ENCODE measurements at places on chromosomes 11 and 22. TPM values are rescaled to one million over a fixed set of nuclear protein-coding genes. Genes with fewer than 3 reads are reported as not detected.
A peak's percentile ranks its signal among the peaks of the same experiment; 100 is the strongest.

SLC5A12 gene
- 0.47 TPM for total RNA-seq

LARGE2 gene
- total RNA-seq = 18.0 TPM

TBX1 gene
- 13.0 TPM for total RNA-seq

DNA sequence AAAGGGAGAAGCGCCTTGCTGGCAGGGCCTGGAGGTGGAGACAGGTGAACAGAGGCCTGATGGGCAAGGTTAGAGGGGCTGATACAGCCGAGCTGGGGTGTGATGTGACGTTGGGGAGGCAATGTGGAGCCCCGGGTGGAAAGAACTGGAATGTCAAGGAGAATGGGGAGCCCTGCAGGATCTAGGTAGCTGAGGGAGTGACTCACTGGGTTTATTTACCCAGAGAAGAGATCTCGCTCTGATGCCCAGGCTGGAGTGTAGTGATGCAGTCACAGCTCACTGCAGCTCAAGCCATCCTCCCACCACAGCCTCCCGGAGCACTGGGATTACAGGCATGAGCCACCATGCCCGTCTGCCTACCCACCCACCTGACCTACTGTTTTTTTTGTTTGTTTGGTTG is 1.9 kb upstream of the CYB5R3 start:
- DNase-seq = no peak

CASTOR1 gene
- 17.5 TPM for total RNA-seq

DAGLA gene
- total RNA-seq = 2.7 TPM

GRCh38 chr11:12963792-12964536 is 45.2 kb upstream of the RASSF10 start:
- peak; percentile 65 for DNase-seq

RAB36 gene
- 21.5 TPM for total RNA-seq

GRCh38 chr11:96197801-96198701 is 144.9 kb downstream of the MAML2 start:
- no peak for DNase-seq

GRCh38 chr11:61482513-61482912 is 26.0 kb upstream of the LRRC10B start:
- no peak for DNase-seq

PAMR1 gene
- total RNA-seq = 14.7 TPM

DEUP1 gene
- not detected for total RNA-seq

DNA sequence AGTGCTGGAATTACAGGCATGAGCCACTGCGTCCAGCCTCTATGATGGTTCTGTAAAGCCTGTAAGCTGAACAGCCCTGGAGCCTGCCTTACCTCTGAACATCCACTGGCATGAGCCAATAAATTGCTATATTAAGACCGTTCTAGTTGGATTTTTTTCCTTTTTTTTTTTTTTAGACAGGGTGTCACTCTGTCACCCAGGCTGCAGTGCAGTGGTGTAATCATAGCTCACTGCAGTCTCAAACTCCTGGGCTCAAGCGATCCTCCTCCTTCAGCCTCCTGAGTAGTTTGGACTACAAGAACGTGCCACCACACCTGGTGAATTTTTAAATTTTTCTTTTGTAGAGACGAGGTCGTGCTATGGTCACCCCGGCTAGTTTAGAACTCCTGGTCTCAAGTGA is 26.2 kb upstream of the CLDN5 start:
- DNase-seq = no peak

OR52I2 gene
- total RNA-seq = not detected

- no peak for DNase-seq
These were observed 115.9 kb downstream of the FBXO7 start for GRCh38 chr22:32590556-32590955.

DNA sequence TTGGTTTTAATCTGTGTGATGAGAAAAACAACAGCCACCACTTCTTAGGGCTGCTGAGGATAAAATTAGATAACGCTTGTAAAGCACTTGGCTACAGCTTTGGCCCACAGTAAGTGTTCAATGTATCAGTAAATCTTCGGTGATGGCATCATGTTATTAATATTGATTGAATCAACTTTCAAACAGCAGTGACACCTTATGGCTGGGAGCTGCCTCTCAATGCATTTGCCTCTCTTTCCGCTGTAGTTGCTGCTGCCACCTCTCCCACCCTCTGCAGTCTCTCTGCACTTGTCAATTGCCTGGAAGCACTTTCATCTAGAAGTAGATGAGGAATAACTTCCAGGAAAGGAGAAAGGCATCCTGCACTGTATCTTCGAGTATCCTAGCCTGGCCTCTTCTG is 491.1 kb downstream of the OPCML start:
- DNase-seq = no peak

- DNase-seq = no peak
These were observed 83.5 kb upstream of the EIF3D start for GRCh38 chr22:36612458-36612857.

- DNase-seq = no peak
These were observed 25.5 kb downstream of the CTTN start for GRCh38 chr11:70423523-70424505.

- DNase-seq = peak; percentile 53
These were observed at the start of gene RIC3 for GRCh38 chr11:8168485-8169257. Gene RIC3 (minus strand): TSS chr11:8169025. CDS start chr11:8168989, 36 bp downstream.

DNA sequence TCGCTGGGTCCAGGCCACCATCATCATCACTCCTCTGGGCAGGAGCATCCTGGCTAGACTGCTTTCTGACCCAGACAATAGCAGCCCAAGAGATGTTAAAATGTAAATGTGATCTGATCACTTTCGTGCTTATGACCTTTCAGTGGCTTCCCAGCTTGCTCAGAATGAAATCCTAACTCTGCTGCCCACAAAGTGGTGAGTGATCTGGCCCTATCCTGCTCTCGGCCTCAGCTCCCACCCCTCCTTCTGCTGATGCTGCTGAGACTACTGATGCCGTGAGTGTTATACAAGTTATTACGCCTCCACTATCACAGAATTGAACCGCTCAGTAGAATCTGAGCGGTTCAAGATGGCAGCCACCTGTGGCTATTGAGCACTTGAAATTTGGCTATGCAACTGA is 26.2 kb downstream of the ELF5 start:
- no peak for DNase-seq

PEX26 gene
- 43.7 TPM for total RNA-seq

GRCh38 chr22:24322522-24322921 is 51.9 kb downstream of the SPECC1L start:
- DNase-seq = no peak

- no peak for DNase-seq
These were observed 1.5 kb downstream of the SLC7A4 start for GRCh38 chr22:21030621-21031544.

OR8D4 gene
- total RNA-seq = not detected

DNA sequence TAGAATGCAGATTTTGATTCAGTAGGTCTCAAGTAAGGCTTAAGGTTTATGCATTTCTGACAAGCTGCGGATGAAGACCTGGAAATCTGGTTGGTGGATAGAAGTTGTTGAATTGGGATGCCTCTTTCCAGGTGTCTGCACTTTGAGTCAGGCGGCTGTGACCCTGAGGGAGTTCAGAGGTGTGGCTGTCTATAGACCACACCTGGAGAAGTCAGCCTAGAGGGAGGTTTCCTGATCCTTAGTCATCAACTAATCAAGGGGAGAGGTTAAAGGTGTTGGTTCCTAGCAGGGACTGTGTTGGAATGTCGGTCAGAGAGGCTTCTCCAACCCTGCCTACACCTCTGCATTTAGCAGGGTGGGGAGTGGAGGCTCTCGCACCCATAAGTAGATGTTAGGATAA is 8.0 kb downstream of the GLB1L2 start:
- DNase-seq = no peak
